GM23338 (cell line): ENCODE measurements at places on chromosomes 12 and 14. TPM values are rescaled to one million over a fixed set of nuclear protein-coding genes. Genes with fewer than 3 reads are reported as not detected.

GLT1D1 gene
- total RNA-seq, result 4.4 and 5.9 TPM in 2 replicates

CDC42BPB gene
- total RNA-seq, result 97.4 and 127 TPM in 2 replicates

RERGL gene
- not detected in 2 replicates for total RNA-seq

ARID2 gene
- total RNA-seq, result 44.4 and 54.9 TPM in 2 replicates

ITGB7 gene
- 0.39 TPM in 1 of 2 replicates, not detected in the other for total RNA-seq

SERPINA10 gene
- total RNA-seq, result not detected in 2 replicates

GLIPR1L1 gene
- total RNA-seq, result not detected in 2 replicates

FAM222A gene
- total RNA-seq, result 2.1 and 3.6 TPM in 2 replicates

PSMB11 gene
- total RNA-seq, result 0.07 and 0.19 TPM in 2 replicates

PRH1 gene
- total RNA-seq, result 8.3 and 19.0 TPM in 2 replicates

SLC25A21 gene
- total RNA-seq, result 5.5 and 12.1 TPM in 2 replicates

BTG1 gene
- 15.5 and 16.0 TPM in 2 replicates for total RNA-seq

TSPAN9 gene
- 17.2 and 31.5 TPM in 2 replicates for total RNA-seq

SELPLG gene
- total RNA-seq, result 0.56 TPM in 1 of 2 replicates, not detected in the other

ANO4 gene
- total RNA-seq, result 2.6 and 8.7 TPM in 2 replicates

LIN7A gene
- 6.2 and 6.5 TPM in 2 replicates for total RNA-seq

C14orf132 gene
- 15.1 and 16.2 TPM in 2 replicates for total RNA-seq

SSTR1 gene
- total RNA-seq, result 0.80 and 2.3 TPM in 2 replicates

APOF gene
- total RNA-seq, result not detected in 2 replicates

AP1G2 gene
- total RNA-seq, result 63.5 and 70.8 TPM in 2 replicates

TSFM gene
- total RNA-seq, result 29.5 and 30.9 TPM in 2 replicates

NANOG gene
- 134 TPM in 2 replicates for total RNA-seq

CLEC1B gene
- not detected in 2 replicates for total RNA-seq

KLHL33 gene
- 0.12 and 0.35 TPM in 2 replicates for total RNA-seq

NRIP2 gene
- total RNA-seq, result not detected in 2 replicates

CCDC196 gene
- total RNA-seq, result not detected in 2 replicates

PRKAG1 gene
- 27.2 and 35.4 TPM in 2 replicates for total RNA-seq

ACOT4 gene
- 1.6 and 3.7 TPM in 2 replicates for total RNA-seq

RHEBL1 gene
- 6.7 and 11.8 TPM in 2 replicates for total RNA-seq

VASH1 gene
- 2.8 and 3.7 TPM in 2 replicates for total RNA-seq

ALX1 gene
- 0.49 and 1.2 TPM in 2 replicates for total RNA-seq

HPD gene
- total RNA-seq, result not detected in 2 replicates

ZNF10 gene
- total RNA-seq, result 10.3 and 18.5 TPM in 2 replicates

GSKIP gene
- total RNA-seq, result 50.9 and 58.8 TPM in 2 replicates

SERPINA12 gene
- total RNA-seq, result not detected in 2 replicates
